ENCODE measurements at places on chromosomes 3 and 15.
A peak's percentile ranks its signal among the peaks of the same experiment; 100 is the strongest.

DNA sequence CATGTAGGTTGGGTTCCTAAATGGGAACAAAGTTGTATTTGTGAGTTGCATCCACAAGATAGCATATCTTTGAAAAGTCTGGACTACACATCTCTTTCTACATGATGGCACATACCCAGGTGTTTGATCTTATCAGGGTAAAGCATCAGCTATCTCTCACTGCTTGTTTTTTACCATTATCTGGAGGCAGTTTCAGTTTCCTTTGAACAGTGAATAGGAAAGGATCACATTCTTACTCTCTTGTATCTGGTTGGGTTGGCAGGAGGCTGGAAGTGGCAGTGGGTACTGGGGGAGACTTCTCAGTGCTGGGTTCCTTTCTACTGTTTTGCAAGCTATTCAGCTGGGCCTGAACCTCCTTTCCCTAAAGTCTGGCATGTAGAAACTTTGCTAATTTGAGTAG, 4.1 kb downstream of the CEMIP start:
- no peak for DNase-seq

DNA sequence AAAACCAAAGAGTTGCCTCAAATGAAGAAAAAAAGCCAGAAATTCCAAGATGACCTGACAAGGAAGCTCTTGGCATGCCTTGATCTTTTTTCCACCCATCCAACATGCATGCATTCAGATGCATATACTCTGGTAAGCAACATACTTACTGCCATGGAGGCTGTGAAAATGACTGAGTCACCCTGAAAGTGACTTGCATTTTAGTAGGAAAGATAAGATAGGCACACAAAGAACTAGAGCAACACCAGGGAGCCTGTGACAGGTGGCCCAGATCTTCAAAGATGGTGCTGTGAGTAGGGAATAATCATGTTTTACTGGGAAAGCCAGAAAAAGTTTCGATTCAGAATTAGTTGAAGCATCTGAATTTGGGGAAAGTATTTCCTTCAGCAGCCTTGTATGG, 185.1 kb upstream of the SLCO3A1 start:
- no peak for DNase-seq

GRCh38 chr3:2465842-2466241, 367.2 kb downstream of the CNTN4 start:
- DNase-seq: no peak

- no peak for DNase-seq
Measured at GRCh38 chr3:82143661-82144412, 382.4 kb upstream of the GBE1 start.

DNA sequence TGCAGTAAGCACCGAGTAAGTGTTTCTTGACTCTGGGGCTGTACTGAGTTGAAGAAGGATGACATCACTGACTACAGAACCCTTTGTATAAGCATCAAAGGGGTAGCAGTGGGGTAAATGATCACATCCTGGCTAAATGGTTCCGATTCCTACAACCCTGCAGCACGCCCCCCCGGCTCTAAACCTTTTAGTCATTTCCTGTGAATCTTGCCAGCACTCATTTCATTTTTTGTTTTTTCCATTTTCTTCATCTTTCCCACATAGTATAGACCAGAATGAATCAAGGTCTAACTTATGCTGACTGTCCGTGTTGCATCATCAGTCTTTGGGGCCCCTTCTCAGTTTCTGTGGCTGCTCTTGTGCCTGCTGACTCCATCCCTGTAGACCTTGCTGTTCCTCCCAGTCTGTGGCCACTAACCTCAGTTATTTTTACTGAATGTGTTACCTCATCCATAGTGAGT, 383.1 kb upstream of the TPRG1 start:
- DNase-seq: no peak

DNA sequence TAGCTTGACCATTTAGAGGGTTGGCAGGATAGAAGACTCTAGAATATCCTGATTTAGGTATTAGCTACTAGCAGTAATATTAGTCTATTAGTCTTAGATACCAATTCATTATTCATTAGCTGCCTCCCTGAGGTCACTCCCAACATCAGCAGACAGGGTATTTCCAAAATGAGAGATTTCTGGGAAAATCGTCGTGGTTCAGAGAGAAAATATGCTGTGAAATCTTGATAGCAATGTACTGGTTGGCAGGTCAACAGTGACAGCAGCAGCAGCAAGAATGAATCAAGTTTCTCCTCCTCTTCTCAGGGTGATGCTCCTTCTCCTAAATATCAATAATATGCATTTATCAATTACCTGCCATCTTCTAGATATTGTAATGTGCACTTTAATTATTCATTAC, 41.3 kb upstream of the ROBO1 start:
- DNase-seq: no peak

DNA sequence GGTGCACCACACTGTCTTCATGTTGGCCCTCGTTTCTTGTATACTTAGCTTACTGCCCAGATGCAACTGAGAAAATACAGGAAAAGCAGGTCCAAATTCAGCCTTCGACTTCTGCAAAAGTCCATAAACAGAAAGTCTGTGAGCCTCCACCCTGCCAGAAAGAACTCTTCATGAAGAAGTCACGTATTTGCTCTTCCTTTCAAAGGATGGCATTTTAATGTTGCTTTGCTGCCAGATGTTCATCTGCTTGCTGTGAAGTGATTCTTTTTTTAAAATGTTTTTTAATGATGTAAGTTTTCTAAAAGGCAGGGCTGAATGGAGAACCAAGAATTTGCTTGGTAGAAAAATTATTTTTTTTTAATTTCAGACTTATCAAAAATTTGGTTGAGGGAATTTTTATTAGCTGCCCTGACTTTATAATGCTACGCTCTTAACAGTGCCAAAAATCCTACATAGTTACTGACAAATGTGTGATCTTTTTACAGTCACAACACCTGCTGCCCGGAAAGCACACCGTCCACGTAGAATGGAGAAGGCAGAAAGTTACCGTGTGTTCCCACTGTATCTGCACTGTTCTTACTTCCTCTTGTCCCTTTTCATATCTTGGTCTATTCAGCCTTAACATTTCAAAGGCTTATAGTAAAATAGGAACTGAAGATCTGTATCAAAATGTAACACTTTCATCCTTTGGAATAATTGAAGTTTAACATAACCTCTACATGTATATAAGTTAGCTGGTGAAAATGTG, 136.3 kb downstream of the LRRC28 start:
- no peak for DNase-seq

GRCh38 chr3:8359133-8359532, 142.5 kb upstream of the LMCD1 start:
- no peak for DNase-seq

GRCh38 chr15:25416693-25417092, 22.1 kb downstream of the UBE3A start:
- no peak for DNase-seq

DNA sequence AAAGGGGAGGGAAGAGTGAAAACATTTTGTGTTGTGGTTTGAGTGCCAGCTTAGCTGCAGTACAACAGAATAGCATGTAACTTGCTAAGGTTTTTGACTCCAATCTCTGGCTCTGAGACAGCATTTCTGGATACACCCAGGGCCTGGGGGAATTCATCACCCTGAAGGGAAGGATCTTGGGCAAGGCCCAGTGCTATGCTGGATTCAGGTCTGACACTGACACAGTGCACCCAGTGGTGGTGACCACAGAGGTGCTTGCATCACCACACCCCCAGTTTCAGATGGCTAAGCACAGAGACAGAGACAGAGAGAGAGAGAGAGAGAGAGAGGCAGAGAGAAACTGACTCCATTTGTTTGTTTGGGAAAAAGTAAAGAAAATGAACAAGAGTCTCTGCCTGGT, 74.1 kb upstream of the KBTBD8 start:
- DNase-seq: no peak

DNA sequence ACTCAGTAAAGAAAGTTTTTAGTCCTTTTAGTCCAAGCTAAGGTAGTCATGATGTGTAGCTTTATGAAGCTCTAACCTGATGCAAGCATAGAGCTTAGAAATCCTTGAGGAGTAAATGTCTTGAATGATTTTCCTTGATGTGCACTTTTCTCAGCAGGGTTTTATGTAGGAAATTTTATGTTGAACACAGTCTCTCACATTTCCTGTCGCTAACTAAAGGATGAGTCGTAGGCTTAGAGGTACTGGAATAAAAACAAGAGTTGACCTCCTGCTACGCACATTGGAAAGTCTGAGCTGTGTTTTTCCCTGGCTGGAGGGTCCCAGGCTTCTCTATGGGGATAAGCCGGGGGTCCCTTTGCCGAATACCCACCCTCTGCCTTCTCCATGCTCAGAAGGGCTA, 34.7 kb upstream of the ZPLD1 start:
- no peak for DNase-seq

DNA sequence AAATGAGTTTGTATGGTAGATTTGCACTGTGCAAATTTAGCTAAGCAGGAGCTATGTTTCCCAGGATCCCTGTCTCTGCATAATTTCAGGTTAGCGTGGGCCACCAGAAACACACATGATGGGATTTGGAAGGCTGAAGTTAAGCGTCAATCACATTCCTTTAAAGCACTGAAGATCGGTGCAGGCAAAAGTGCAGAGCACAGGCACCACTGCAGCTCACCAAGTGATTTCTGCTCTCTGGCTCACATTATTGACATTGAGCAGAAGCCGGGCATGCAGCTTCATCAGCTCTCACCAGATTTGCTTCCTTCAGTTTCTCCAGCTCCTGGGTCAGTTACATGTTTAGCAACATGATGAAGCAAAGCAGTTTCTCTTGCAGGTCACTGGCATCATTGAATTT, 256.4 kb upstream of the TGFBR2 start:
- no peak for DNase-seq

DNA sequence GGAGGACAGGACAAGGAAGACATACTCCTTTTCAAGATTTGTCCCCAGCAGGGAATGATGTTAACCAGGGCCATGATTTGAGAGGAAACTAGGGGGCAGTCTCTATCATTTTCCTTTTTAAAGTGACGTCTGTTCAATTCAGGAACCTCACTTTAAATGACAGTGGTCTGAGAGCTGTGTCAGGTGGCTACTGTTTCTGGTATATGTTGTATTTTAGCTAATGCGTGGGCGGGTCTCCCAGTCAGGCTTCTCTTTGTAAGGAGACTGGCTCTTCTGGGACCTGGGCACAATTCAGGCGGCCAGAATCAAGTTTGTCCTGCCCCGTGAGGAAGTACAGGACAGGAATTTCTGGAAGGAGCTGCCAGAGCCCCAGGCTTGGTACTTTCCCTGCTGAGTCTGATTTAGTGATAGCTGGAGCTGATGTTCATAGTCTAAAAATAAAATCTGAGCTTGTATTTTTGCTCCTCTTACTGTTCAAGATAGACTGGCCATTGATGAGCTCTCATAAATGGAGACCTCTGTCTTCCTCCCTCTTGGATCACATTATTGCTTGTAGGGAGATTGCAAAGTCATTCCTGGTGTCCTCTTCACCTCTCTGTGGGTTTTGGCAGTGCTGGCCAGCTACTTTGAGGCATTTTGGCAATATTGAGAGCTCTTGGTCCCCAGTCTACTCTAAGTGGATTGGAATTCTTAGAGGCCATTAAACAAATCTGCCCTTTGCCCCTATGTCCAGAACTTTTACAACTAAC, 25.6 kb downstream of the SQOR start:
- no peak for DNase-seq

- no peak for DNase-seq
Measured at GRCh38 chr3:79473993-79474392, 293.8 kb downstream of the ROBO1 start.

DNA sequence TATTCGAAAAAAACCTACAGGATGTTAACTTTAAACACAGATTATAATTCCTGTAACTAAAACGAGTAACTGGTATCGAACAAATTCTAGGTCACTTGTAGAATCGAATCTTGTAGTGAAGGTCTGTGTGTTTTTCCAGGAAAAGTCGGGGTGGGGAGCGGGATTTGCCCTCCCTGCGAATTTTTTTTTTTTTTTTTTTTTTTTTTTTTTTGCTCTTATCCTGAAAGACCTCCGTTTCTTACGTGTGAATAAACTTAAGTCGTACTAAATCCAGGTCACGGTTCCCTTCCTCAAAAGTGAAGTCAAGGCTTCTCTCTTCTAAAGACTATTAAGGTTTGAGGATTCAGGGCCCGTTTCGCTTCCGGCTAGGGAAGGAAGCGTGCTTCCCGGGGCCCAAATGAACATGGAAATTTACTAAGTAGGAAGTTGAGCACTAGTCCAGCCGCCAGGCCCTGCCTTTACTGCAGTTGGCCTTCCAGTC, 770 bp downstream of the TBC1D5 start:
- DNase-seq: peak; percentile 77

DNA sequence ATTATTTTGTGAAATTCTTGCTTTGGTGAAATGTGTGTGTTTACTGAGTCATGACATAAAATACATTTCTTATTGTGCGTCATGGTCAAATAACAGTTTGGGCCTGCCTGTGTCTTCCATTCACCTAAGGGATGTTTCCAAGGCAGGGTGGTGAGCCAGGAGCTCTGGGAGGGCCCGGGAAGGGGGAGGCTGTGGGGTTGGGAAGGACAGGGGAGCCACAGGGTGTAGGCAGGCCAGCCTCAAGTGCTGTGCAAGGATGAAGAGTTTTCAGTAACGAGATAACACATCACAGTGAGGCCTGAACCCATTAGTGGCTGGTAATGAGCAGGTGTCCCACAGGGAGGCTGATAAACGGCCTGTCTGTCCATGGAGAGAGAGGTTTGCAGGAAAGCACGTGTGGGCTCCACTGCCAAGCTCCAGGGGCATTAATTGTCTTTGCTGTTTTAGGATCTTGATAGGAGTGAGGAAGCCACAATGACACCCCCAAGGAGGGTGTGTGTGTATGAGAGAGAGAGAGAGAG, 35.6 kb upstream of the SEC13 start:
- DNase-seq: no peak

DNA sequence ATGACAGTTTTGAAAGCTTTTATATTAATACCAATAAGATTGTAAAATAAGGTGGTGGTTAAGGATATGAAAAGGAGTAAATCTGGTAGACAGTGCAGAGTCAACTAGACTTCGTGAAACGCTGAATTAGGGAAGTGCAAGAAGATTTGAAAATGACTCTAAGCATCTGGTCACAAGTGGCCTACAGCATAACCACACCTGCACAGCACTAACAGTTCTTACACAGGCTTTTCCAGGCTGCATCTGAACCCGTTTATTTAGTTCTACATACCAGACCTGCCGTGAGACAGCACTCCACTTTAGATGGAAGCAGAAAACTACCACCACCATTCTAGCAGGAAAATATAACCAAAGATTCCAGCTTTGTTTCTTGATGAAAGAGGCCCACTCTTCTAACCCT, 1.9 kb downstream of the DMXL2 start:
- no peak for DNase-seq

GRCh38 chr15:50880651-50881114, 27.8 kb upstream of the AP4E1 start:
- peak; percentile 76 for DNase-seq

DNA sequence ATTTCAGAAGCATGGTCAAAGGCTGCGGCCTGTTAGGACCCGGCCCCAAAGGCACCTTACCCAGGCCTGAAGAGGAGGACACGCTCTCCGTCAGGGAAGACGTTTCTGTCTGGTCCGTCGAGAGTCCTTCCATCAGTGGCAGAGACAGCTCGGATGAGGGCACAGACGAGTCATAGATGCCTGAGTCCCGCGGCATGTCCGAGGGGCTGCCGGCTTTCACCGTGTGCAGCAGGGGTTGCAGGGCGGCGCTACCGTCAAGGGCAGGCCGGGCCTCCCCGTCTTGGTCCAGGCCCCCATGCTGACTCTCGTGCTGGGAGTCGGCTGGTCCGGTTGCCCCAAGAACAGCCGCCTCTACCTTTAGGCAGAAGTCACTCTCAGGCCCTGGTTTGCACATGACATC, 37.1 kb downstream of the SPATA12 start:
- DNase-seq: no peak

- peak; percentile 72 for DNase-seq
Measured at GRCh38 chr3:170815340-170815739, 54.7 kb downstream of the RPL22L1 start.
